Glutamatergic neuron (in vitro differentiated cells): ENCODE measurements at places on chromosomes 5 and 9. TPM values are rescaled to one million over a fixed set of nuclear protein-coding genes. Genes with fewer than 3 reads are reported as not detected.

Gene INSL4
- total RNA-seq = not detected

GRCh38 chr5:59732806-59733205 lies 160.7 kb downstream of the PDE4D start:
- H3K4me3 ChIP-seq = no peak overlapping the region
- H3K27me3 ChIP-seq = peaks cover 2% of the 10 kb centered on the region
- peaks cover 37% of the 10 kb centered on the region for H3K4me1 ChIP-seq
- no peaks in the 10 kb centered on the region for H3K36me3 ChIP-seq
- no peak for DNase-seq
- no peak overlapping the region for H3K27ac ChIP-seq

Gene SMIM32
- total RNA-seq = not detected

Gene CYLC2
- total RNA-seq = not detected

Gene PCDHB4
- total RNA-seq = 7.8 TPM

Gene NCS1
- total RNA-seq = 312 TPM

Gene GRHPR
- total RNA-seq = 78.1 TPM

- H3K27ac ChIP-seq = no peak overlapping the region
- H3K4me3 ChIP-seq = no peak overlapping the region
- no peaks in the 10 kb centered on the region for H3K36me3 ChIP-seq
- no peaks in the 10 kb centered on the region for H3K27me3 ChIP-seq
- DNase-seq = no peak
- no peaks in the 10 kb centered on the region for H3K4me1 ChIP-seq
Measured at GRCh38 chr5:8396756-8397155, 527.8 kb downstream of the MTRR start.

- DNase-seq = no peak
- no peaks in the 10 kb centered on the region for H3K36me3 ChIP-seq
- no peak overlapping the region for H3K27ac ChIP-seq
- no peak overlapping the region for H3K4me3 ChIP-seq
- H3K27me3 ChIP-seq = peaks cover 2% of the 10 kb centered on the region
Measured at GRCh38 chr9:91693226-91693625, 256.8 kb downstream of the ROR2 start.

Gene ADAMTS13
- total RNA-seq = 27.9 TPM

Gene LHX3
- 0.81 TPM for total RNA-seq
